Cardiac septum (tissue), 1 donor: ENCODE measurements at places on chromosomes 5 and 9. TPM values are rescaled to one million over a fixed set of nuclear protein-coding genes. Genes with fewer than 3 reads are reported as not detected.

- DNase-seq: no peak
Observed at GRCh38 chr5:157273131-157273556, 7.2 kb downstream of the CYFIP2 start.

- DNase-seq: no peak
Observed at GRCh38 chr5:87598460-87598859, 185.7 kb upstream of the CCNH start.

DNA sequence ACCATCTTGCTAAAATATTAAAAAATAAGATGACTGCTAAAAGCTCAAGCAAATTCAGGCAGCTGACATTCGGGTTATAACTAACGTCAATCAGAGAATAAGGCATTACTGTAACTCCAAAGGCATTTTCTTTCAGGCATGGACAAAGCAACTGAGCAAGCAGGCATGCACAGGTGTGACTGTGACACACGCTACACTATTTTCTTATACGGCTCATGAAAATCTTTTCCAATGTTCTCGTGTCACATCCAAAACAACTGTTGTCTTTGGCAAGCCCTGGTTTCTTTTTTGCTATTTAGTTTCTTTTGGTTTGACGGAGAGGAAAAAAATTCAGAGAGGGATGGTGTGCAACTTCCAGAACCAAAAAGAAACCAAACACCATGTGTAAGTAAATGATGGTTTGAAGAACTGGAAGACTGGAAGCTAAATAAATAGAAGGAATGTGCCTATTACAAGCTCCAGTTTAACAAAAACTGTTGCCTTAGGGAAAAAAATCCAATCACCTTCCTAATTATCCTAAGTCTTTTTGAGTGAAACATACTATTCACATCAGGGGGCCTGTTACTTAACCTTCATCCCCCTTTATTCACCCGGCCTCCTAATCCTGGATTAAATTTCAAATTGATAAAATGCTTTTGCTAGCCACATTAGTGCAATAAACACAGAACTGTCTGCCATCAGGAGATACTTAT lies 277.6 kb downstream of the PSAT1 start:
- no peak for DNase-seq

DNA sequence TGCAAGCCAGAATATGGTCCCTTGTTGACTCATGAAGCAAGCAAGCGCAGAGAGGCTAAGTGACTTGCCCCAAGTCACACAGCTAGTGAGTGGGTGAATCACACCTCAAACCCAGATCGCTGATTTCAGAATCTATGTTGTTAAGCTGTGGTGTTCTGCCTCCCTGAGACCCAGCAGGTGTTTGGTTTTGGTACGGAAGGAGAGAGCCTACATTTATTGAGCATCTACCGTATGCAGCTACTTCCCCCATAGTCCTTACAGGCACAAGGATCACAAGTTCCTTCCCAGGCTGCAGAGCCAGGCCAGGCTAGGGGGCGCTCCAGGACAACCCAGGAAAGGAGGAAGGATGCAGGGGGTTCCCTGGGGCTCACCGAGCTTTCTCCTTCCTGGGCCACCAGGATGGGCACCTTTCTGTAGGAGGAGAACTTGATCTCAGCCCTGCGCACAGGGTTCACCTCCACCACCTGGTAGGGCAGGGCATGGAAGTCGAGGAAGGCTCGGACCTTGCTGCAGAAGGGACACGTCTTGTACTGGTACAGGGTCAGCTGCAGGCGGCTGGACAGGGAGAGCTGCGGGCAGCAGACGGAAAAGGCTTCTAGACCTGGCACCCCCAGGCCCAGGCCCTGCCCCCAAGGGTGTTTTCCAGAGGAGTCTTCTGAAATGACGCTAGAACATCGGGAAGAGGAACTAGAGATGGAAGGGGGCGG lies 2.5 kb downstream of the PTGES2 start:
- peak; percentile 86 for DNase-seq

The FOXD4L3 gene
- total RNA-seq: not detected

The ADCY2 gene
- total RNA-seq: 0.54 TPM
